ENCODE measurements at places on chromosomes 1 and 21.

GRCh38 chr1:61400997-61401396 lies 318.6 kb downstream of the NFIA start:
- DNase-seq, result no peak

GRCh38 chr21:38494703-38495102 lies 3.6 kb downstream of the ERG start:
- no peak for DNase-seq

DNA sequence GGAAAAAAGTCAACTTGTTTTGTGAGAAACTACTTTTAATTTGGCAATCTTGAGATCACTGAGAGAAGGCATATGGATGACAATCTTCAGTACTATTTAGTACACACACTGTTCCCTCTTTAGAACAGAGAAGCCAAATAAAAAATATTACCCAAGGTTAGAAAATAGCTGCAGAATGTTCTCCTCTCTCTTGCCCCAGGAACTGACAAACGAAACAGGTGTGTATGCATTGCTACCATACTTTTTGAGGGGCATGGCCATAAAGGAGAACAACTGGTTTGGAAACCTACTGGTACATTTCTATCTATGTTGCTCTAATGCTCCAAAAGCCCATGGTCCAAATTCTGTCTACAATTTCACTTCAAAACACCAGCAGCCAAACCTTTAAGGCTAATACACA lies 5.7 kb downstream of the TOR1AIP2 start:
- no peak for DNase-seq

DNA sequence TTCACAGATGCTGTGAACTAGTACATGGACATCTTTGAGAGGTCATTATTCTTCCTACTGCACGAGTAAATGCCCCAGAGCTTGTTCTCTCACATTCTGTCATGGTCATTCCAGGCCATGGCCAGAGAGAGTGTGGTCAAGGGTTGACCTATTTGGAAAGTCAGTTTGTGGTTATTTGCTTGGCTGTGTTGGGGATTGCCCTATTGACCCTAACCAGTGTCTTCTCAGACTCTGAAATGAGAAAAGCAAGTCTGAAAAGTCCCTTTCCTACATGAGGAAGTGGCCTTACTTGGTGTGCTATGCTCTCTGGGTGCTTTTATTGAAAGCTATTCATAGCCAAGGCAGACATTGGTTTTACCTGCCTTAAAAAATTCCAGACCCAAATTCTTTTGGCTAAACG lies 26.6 kb downstream of the CLIC6 start:
- no peak for DNase-seq

GRCh38 chr1:57843760-57844159 lies 419.9 kb upstream of the DAB1 start:
- no peak for DNase-seq

DNA sequence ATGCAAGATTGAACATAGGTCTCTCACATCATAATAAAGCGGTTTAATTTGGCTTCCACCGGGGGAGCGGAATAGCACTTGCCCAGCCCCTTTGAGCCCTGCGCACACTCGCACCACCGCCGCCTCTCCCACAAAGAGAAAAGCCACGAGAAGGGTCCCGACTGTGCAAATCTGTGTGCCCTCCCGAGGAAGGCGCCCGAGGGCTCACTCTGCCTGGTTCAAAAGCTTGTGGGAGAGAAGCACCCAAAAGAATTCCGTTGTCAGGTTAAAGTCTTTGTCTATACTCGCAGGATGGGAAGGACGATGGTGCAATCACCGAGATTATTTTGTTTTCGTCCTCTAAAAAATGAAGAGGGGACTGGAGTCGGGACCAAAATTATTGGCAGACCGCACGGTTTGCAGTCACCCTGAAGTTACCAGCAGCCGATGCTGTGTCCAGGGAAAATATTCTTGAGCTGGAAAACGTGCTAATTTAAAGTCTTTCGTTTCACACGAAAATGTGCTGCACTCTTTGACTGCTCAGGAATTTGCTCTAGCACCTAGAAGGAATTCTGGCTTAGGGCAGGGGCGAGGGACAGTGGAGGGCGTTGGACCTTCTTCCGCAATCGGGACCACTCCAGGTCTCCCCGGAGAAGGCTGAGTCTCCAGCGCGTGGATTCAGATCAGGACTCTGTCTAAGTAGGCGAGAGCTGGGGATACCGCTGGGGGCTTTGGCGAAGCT lies 6.6 kb upstream of the SIM2 start:
- no peak for DNase-seq

DNA sequence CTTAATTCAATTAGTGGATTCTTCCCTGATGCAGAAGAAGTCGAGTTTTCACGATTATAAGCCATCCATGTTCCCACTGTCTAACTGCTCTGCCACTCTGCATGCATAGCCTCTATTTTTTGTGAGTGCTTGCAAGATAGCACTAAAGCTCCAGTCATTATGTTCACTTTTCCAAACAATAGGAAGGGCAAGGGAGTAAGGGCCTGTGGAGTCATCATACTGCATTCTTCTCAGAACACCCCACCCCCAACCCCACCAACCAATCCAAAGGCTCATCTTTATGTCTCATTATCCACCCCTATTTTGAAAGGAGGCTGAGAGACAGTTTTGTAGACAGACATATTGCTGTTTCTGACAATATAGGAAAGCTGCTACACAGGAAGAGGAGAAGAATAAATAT lies 471.7 kb upstream of the ADGRL2 start:
- no peak for DNase-seq

DNA sequence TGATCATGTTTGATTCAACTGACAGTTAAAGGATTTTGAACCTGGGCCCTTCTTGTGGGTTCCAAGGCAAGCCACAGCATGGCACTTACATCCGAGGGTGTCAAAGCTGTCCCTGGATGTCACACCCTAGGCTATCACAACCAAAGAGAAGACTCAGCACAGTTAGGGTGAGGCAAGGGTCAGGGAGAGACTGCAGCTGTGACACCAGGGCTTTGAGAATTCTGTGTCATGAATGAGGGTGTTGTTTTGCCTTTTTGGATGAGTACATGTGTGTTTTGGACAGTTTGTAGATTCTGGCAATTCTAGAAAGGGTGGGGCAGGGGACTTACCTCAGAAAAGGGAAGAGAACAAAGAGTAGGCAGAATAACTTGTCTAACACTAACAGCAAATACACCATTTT lies 37.8 kb upstream of the ZNF326 start:
- no peak for DNase-seq

DNA sequence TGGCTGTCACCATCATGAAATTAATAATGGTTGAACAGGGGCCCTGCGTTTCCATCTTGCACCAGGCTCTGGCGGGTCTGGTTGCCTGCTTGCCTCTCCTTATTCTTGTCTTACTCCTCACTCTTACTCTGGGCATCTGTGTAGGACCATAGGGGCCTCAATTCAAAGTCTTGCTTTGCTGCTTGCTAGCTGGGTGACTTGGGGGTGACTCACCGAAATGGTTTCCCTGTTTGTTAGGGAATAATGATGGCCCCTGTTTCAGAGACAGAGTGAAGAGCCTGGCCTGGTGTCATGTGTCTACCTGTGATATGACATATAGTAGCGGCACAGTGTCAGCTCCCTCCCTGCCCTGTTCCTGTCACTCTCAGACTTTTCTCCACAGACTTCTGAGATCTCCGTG lies 24.6 kb downstream of the KCNC4 start:
- no peak for DNase-seq

DNA sequence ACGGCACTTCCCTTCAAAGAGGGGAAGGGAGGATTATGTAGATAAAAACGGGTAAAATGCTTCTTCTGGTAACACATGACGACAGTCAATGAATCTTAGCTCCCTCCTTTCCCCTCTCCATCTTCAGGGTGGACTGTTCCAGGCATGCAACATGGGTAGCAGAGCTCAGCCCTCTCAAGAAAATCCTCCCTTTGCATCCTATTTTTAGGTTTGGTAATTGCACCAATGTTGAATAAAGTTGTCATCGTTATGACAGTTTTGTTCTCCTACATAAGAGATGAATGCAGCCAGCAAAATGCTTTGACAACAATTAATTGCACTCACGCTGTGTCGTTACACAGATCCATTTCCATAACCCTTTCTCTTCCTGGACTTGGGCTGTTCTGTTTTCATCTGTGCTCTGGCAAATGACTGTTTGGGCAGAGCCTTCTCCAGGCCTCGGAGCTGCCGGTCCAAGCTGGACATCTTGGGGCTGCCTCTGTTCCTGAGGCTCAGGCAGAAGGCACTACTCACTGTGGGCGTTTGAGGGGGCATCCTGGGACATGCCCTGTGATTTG lies 127.6 kb downstream of the CNIH3 start:
- no peak for DNase-seq

DNA sequence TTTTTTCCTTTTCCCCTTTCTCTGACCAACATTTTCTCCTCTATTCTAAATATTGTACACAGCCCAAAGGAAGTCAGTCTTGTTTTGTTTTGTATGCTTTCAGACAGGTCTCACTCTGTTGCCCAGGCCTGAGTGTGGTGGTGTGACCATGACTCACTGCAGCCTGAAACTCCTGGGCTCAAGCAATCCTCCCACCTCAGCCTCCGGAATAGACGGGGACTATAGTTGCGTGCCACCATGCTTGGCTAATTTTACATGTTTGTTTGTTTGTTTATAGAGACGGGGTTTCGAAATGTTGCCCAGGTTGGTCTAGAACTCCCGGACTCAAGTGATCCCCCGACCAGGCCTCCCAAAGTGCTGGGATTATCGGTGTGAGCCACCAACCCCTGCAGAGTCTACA lies 72.8 kb downstream of the NRIP1 start:
- no peak for DNase-seq

- no peak for DNase-seq
Measured at GRCh38 chr1:209057901-209058300, 525.6 kb upstream of the CAMK1G start.

DNA sequence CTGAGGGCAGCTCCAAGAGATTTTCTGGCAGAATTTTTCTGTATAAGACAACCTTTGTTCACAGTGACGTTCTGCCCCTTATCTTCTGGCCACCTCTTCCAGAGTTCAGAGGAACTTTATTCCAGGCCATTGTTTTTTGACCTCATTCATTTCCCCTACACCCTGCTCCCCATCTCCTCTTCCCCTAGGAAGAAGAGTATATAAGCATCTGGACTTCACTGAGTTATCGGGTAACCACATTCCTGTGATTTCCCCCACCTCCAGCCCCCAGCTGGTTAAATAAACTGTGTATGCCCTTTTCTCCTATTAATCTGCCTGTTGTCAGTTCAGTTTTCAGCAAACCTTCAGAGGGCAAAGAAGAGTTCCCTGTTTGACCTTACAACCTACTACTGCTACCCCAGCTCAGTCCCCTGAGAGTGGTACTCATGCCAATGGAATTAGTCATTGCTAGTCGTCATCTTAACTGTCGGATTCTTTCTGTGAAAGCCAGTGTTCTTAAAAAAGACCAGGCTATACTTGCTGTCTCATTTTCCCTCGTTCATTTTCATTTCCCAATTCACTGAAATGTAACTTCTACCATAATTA lies 14.3 kb upstream of the ALG14 start:
- no peak for DNase-seq

DNA sequence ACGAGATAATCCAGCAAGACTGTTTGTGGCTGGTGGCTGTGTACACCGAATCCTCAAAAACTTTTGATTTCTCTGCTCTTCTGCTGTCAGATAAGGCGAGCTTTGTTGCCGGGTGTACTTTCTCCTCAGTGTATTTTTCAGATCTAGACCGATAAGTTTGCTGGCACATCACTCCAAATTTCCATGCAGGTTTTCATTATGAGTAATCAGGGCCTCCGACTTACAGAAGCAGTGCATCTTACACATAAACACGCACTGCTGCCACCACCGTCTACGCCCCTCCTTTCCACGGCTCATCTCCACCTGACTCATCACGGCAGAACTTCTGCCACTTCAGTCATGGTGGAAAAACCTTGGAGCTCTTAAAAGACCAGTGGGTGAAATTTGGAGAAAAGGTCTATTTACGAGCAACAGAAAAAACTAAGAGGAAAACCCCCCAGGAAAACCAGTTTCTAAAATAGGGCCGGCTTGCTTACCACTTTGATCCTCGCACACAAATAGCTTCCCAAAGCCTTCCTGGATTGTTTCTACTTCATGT lies 7.7 kb downstream of the ZBTB21 start:
- no peak for DNase-seq

DNA sequence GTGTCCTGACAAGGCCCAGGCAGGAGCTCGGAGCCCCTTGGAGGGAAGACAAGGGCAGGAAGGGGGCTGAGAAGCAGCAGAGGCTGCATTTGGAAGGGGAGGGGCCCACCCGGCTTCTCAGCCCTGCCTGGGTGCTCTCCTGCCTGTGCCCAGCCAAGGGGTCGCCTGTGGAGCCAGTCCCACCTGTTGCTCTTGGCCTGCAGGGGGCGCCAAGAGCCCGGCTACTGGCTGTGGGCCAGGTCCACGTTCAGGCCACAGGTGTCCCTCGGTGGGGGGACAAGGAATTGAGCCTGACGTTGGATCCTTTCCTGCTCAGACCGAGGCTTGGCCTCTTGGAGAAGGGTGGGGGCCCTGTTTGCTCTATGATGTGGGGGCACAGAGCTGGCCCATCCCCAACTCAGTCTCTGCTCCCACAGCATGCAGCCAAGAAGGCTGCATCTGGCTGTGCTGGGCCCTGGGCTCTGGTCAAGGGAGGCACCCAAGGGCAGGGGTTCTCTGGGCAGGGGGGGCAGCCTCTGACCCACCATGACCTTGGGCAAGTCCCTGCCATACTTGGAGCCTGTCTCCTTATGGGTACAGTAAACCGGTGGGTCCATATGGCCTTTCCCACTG lies 10.9 kb downstream of the WNT4 start:
- no peak for DNase-seq

DNA sequence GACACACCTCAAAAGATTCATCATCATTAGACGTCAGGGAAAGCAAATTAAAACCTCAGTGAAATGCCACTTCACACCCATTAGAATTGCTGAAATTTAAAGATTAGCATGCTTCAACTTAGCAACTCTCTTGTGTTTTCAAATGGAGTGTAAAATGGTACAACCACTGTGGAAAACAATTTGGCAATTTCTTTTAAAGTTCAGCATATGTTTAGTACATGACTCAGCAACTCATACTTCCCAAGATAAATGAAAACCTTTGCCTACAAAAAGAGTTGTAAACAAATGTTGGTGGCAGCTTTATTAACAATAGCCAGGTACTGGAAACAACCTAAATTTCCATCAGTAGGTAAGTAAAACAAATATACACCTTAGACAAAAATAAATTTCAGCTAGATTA lies 42.7 kb downstream of the ST3GAL3 start:
- no peak for DNase-seq

DNA sequence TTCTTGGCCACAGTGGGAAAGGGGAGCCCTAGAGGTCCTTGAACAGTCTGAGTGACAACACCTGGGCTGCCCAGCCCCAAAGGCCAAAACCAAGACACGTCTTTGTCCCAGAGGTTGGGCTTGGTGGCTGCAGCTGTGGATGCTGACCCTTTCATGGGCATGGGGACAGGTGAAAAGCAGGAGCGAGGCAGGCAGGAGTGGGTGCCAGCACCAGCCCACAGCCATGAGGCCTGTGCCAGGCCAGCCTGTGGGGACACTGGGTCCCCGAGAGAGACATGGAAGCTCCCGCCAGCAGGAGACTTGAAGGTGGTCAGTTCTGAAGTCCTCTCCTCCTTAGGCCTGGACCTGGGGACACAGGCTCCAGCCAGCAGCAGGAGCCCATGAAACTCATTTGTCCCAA lies 98.6 kb downstream of the KCNJ15 start:
- DNase-seq, result no peak

Measured in right cardiac atrium (tissue), 5 donors.